ENCODE measurements at places on chromosomes 1 and 21.
A peak's percentile ranks its signal among the peaks of the same experiment; 100 is the strongest.

DNA sequence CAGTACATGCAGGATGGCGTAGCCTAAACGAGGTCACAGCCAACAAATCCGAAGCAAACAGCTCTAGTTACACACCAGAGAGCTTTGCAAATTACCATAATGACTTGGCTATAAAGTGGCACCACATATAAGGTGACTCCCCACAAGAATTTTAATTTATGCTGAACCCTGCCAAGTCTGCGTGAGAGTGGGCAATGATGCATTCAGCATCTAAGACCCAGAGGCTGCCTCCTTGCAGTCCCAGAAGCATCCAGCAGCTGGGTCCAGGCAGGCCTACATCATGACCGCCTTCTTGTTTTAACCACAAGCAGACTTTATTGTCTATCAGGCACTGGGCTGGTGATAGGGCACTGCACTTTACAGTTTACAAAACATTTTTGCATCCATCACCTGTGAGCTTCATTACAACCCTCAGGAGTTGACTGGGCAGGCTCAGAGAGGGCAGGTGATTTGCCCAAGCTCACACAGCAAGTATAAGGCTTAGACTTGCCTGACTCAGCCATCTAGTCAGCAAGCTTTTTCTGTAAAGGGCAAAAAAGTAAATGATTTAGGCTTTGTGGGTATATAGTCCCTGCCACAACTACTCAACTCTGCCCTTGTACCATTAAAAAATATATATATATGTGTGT, 134.6 kb downstream of the GLIS1 start:
- no peak for DNase-seq

DNA sequence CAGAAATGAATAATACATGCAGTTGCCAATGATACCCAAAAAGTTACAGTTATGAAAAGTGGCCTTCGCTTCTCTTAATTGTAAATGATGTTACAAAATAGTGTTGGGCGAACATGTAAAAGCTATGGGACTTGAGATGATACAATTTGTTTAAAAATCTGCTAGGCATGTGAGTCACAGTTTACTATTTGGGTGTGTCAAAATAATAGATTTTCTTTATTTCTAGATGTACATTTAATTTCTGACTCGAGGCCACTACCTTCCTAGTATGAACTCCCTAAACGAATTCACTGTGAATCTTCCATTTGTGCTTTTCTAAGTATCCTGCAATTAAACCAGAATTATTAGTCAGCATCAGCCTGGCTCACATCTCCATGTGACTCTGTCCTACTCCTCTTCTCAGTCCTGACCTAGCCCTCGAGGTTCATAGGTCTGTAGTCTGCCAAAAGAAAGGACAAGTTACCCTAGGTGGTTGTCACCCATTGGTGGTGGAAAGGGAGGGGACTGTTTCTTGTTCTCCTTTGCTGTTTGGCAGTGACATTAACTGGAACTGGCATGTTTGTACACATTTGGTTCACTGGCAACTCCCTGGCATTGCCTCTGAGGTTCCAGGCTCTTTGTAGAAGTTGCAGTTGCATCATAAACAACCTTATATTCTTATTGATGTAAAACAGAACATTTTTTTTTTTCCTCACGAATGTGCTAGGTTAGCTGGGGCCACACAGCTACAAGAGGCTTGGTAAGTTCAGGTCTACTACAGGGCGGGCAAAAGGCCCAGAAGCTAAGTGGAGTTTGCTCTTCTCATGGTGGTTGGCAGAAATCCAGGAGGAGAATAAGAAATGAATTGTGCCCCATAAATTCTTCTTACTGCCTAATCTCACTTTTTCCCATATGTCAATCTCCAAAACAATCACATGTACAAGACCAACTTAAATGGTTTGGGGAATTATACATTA, 746.5 kb upstream of the ADAMTS5 start:
- no peak for DNase-seq

DNA sequence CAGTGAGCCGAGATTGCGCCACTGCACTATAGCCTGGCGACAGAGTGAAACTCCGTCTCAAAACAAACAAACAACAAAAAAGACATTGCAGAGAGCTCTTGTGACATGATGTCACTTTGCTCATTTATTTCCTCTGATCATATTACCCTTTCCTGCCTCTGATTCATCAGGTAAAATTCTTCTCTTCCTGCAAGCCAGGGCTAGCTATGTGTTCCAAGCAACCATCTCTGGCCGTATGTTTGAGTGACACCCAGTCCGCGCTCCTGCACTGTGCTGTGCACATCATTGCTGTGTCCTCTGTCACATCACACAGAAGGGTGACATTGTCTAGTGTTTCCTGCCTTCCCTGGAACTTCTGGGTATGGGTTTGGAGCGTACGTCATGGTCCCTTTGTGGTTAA, 251.3 kb downstream of the PCP4 start:
- DNase-seq: no peak

GRCh38 chr21:30152792-30153191, 13.8 kb downstream of the CLDN17 start:
- DNase-seq: no peak

DNA sequence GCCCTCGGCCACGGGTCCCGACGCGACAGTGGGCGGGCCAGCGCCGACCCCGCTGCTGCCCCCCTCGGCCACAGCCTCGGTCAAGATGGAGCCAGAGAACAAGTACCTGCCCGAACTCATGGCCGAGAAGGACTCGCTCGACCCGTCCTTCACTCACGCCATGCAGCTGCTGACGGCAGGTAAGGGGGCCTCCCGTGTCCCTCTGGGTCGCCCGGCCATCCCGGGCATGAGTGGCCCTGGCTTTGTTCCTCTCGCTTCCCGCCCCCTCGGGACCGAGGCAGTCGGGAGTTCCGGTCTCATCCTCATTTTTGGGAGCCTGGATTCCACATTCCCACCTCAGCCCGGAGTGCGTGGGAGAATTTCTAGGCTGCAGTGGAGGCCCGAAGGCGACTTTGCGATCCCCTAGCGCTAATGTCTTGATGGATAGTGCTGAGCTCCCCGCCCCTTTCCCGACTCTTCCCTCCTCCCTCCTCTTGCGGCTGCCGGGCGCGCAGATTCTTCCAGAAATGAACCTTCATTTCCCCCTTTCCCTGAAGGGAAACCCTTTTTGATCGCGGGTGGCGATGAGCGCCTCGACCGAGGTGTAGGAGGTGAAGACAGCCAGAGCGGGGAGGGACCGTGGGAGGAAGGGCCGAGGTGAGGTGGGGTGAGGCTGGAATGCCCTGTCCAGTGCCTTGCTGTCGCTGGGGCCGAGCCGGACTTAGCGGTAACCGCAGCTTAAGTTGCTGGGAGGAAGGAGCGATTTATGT, 705 bp downstream of the KHDRBS1 start:
- DNase-seq: peak; percentile 27

DNA sequence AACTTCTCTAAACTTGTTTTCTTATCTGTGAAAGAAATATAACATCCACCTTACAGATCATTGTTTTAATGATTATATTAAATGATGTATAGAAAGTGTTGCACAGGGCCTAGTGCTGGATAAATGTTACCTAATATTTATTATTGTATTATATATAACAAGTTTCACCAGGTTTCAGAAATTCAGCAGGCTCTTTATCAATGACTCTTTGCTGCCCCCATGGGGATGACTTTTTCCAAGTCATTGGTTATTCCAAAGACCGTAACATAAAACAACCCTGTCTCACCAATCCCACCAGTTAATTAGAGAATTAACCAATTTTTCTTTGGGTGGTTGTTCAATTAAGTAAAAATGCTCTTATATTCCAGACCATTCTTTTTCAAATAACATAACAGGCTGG, 7.3 kb upstream of the DEDD start:
- peak; percentile 56 for DNase-seq

DNA sequence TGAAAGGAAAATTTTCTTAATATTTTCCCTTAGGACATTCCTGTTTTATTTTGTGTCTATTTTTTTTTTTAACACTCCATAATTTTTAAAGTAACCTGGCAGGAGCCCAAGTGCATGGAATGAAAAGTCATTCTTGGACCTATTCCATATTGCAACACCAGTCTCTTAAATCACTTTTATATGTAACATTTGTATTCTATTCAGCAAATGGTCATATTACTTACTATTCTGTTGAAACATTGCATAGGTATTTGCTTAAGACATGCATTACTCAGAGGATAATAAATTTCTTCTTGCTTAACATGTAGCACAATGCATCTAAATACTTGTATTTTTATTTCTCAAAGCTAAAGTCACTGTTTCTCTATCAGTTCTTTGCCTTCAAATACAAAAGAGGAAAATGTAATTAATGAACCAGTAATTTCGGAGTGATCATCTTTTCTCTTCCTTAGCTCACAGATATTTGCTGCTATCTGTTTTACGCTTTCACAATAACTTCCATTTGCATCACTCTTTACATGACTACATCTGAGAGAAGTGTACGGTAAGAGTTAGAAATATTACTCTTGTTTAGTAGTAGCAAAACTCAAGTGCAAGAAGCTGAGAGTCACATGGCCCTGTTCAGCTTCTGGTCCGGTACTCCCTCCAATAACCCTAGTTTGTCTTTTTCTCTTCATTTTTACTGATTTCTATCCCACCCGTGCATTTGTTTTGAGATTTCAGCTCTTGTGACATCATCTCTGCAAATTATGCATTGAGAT, 394.8 kb downstream of the USP25 start:
- no peak for DNase-seq

GRCh38 chr1:166700696-166701095, 138.6 kb upstream of the POGK start:
- DNase-seq: no peak

- no peak for DNase-seq
Observed at GRCh38 chr1:178470411-178470960, 26.3 kb downstream of the CLEC20A start.

GRCh38 chr1:44220755-44221154, 7.5 kb downstream of the DMAP1 start:
- no peak for DNase-seq

GRCh38 chr1:8777867-8778266, 39.6 kb downstream of the RERE start:
- DNase-seq: no peak

- DNase-seq: no peak
Observed at GRCh38 chr21:45911806-45912325, 69.7 kb upstream of the COL6A1 start.

GRCh38 chr1:23528250-23528978, 2.6 kb downstream of the E2F2 start:
- DNase-seq: peak; percentile 46

DNA sequence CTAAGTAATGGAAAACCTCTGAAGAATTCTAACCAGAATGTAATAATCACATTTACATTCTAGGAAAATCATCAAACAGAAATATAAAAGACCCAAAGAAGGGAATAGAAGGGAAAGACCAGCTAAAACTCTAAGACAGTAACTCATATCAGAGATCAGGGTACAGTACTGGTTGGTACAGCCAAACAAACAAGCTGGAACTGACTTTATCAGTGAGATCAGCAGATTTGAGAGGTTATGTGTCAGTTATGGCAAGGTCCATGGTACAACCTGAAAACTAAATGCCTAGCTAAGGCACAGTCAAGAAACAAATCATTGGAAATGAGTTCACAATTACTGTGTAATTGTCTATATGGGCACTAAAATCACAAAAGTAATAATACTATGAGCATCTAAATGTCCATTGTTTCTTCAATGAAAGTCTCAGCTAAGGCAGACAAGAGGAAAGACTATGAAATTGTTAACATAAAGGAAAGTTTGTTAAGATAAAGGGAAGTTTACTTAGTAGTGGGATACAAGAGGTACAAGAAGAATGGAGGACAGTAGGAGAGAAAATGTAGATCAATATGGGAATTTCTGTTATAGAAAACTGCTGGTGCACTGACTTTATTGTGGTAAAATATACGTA, 75.8 kb downstream of the TRIM33 start:
- no peak for DNase-seq

- no peak for DNase-seq
Observed at GRCh38 chr1:157658571-157658970, 42.0 kb downstream of the FCRL3 start.

- no peak for DNase-seq
Observed at GRCh38 chr1:85427331-85427730, 37.6 kb downstream of the DDAH1 start.

DNA sequence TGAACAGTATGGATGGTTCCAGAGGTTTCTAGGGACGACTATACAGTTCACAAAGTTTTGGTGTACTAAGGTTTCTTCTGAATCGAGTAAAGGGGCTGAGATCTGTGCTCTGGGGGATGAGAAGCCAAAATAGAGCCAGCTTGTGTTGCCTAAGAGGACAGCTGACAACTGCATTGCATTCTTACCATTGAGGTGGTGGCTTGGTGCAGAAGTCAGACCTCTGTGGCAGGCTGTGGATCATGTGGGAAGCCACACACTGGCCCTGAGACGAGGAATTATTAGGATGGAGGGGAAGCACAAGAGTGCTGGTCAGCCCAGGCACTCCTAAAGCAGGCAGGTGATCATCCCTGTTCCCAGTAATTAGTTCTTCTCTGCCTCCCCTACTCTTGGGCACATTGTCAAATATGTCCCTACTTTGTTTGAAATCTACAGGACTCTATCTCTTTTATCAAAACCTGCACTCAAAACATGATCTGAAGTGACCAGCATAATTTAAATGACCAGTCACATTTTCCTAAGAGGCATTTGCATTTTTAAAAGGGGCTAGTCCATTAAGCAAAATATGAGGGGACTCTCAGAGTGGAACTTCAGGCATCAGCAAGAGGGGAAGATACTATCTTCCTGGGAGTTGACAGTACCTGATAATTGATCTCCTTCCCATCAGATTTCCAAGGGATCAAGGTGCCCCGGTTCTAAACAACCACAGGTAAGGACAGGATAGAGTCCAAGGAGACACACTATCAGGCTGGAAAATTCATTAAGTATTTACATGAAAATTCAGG, at the start of gene FCRLB:
FCRLB (plus strand) TSS at position 589 of the 782 bp plus-strand sequence. CDS start 1,129 bp downstream, outside the sequence.
- DNase-seq: no peak

- no peak for DNase-seq
Observed at GRCh38 chr1:245969283-245969682, 537.8 kb downstream of the SMYD3 start.

GRCh38 chr1:146029117-146029516, 7.6 kb upstream of the HJV start:
- peak; percentile 8 for DNase-seq

DNA sequence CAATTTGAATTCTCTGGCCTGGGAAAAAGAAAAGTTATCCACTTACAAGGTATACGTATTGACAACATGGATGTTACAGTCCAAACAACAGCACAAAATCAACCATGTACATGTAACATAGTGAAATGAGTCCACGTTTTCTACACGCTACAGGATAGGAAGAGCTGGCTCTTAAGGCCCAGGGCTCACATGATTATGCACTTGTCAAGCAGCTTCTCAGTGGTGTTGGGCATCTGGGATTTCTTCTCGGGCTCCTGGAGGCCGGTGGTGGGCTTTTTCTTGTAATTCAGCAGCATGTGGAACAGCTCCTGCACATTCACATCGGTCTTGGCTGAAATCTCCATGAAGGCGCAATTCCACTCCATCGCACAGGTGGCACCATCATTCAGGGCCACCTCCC, 4.0 kb downstream of the DIRAS3 start:
- no peak for DNase-seq

DNA sequence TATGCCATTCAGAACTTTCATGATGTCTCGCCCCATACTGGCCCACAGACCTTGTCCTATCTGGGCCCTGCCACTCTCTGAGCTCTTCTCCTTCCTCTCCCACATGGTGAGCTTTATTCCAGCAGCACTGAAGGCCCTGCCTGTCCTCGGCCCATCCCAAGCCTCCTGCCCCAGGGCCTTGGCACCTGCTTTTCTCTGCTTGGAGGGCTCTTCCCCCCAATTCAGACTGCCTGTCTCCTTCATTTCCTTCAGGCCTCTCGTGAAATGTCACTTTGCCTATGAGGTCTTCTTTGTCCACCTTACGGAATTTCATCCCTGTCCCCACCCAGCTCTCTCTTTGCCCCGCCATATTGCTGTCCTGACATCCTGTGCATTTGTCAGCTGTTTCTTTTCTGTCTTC, 191.7 kb upstream of the POU3F1 start:
- DNase-seq: no peak

- no peak for DNase-seq
Observed at GRCh38 chr1:41394369-41394744, 33.1 kb downstream of the FOXO6 start.
